Skin of body (tissue), 3 donors: ENCODE measurements at places on chromosomes 1 and 21.

- DNase-seq = no peak
Measured at GRCh38 chr1:181086091-181086490, 2.4 kb upstream of the IER5 start.

- DNase-seq = no peak
Measured at GRCh38 chr21:43763901-43764523, 12.1 kb downstream of the CSTB start.

GRCh38 chr1:226711976-226712741, 26.9 kb downstream of the ITPKB start:
- no peak for DNase-seq

DNA sequence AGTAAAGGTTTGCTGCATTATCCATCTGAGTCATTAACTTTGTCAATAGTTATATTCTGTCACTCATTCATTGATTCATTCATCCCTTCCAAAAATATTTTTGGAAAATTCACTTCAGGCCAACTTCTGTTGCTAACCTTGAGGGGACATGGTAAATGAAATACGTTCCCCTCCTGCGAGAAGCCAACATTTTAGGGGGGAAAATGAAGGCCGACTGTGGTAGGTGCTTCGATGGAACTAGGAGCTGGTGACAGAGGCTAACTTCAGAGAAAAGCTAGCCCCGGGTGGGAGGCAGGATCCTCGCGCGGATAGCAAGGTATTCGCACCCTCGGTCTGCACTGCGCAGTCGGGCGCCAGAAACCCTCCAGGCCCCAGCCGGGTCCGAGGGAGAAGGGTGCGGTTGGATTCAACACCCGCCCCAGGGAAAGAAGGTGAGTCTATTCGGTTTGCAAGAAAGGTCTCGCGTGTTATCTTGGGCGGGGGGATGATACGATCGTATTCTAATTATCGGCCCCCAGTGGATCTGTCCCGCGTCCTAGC, 646 bp upstream of the RRP15 start:
- DNase-seq = no peak

- DNase-seq = no peak
Measured at GRCh38 chr1:227779685-227780084, 35.8 kb upstream of the PRSS38 start.
